Activated CD4-positive, alpha-beta T cell treated with anti-CD3 and anti-CD28 coated beads, Interleukin-2, amount 50 U/mL, for 48 hours (primary cell): ENCODE measurements at places on chromosomes 1 and 21.

GRCh38 chr1:10658396-10659066 is 137.9 kb downstream of the CASZ1 start:
- DNase-seq, result no peak

DNA sequence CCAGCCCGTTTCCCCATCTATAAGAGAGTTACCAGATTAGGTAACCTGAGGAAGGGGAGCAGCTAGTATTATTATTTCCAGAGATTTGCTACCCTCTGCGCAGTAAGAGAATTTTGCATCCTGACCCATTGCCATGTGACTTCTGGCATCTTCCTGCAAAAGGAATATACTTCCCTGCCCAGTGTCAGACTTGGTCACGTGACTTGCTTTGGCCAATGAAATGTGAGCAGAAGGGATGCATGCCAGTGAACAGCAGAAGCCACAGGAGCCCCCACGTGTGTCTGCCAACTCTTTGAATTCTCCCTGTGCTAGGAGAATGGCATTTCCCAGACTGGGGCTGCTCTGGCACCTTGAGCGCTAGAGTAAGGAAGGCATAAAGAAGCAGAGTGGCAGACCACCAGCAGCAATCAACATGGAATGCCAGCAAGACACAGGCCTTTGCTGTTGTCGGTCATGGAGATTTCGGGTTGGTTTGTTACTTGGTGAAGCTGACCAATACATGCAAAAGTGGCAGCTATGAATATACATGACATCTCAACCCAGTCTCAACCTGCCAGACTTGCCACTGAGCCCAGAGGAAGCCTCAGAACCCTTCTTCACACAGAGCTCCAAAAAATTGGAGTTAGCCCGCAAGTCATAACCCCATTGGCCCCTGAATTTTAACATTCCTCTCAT is 26.4 kb upstream of the SDHB start:
- no peak for DNase-seq

DNA sequence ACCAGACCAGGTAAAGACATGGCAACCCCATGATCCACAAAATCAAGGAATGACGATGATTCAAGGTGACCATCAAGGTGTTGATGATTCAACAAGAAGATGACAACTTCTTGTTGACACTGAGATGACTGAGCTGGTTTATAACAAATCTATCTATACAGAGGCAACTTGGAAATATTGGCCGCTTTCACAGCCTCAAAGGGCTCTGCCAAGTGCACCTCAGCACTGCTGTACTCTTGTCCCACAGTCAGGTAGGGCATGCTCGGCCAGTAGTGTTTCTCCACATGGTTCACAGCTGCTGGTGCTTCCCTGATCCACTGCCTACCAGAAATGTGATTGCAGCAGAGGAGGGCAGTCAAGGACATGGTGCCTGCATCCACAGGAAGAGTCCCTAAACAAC is 125.2 kb upstream of the SYT6 start:
- no peak for DNase-seq

GRCh38 chr1:159175571-159175970 is 4.2 kb downstream of the CADM3 start:
- no peak for DNase-seq

- no peak for DNase-seq
These were observed 30.2 kb downstream of the LAMB3 start for GRCh38 chr1:209621741-209622655.

GRCh38 chr1:211635597-211636205 is 39.7 kb downstream of the NEK2 start:
- no peak for DNase-seq

DNA sequence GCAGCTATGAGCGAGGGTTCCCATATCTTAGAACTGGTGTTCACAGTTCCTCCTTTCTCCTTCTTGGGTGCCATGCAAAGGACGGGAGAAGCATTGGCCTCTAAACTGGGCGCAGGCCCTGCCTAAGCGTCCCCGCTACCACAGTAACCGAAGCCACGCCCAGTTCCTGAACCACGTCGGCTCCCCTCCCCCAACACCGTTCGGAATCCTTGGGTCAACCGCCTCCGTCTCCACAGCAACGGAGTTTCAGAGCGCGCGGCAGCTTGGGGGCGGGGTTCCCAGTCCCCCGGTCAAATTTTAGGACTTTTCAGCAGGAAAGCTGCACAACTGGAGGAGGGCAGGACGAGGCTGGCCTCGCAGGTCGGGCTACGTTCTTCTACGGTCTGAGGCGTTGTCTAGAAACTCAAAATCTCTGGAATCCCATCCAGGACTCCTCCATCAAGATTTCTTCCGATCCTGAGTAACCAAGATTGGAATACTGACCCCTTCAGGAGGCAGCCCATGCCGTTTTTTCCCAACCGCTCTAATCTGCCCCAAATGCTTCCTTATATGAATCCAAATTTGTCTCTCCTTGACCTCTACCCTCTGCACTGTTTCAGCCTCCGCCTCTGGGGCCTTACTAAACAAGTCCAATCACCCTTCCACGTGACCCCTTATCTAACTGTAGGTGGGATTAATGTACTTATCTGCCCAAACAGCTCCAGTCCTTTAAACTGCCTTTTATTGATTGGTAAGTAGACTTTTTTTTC is at the start of gene SPAG17:
TSS of gene SPAG17 (minus strand) at position 145 of the 749 bp plus-strand sequence. CDS start at position 74, 71 bp downstream.
- peak; percentile 17 for DNase-seq
